H1 (cell line): ENCODE measurements at places on chromosomes 11 and 22. TPM values are rescaled to one million over a fixed set of nuclear protein-coding genes. Genes with fewer than 3 reads are reported as not detected.

OR8G5 gene
- not detected in 2 replicates for polyA plus RNA-seq

MIOX gene
- polyA plus RNA-seq = 0.32 and 0.57 TPM in 2 replicates

SLC22A8 gene
- polyA plus RNA-seq = not detected in 2 replicates

ZFPL1 gene
- polyA plus RNA-seq = 76.8 and 103 TPM in 2 replicates
